Fibroblast of the conjunctiva (primary cell): ENCODE measurements at places on chromosomes 11 and 22.

GRCh38 chr11:61021661-61022212 is 50.3 kb downstream of the CD6 start:
- no peak for DNase-seq

DNA sequence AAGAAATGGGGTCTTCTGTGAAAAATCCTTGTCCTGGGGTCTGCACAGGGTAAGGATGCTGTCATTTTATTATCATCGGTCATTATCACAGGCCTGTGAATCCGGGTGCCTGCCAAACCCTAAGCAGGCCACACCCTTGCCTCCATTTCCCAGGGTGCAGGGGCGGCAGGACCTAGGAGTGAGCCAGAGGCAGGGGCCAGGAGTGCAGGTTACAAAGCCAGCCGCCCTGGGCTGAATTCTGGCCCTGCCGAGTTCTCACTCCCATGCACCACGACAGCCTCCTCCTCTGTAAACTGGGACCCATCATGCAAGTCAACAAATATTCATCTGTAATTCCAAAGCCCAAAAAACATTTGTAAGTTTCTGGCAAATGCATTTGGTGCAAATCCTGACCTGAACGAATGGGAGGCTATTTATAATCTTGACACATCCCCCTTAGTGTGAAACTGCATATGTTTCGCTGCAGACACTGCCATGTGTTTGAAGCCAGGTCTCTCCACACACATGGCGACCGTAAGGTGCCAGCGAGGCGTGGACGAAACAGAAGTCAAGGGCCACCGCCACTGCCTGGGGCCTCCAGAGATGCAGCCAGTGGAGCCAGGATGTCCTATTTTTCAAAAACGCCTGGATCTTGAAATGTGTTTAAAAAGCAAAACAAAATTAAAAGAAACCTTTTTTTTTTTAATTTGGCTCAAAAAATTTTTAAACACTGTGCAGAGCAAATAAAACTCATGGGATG is 6.7 kb downstream of the CD5 start:
- DNase-seq: no peak

DNA sequence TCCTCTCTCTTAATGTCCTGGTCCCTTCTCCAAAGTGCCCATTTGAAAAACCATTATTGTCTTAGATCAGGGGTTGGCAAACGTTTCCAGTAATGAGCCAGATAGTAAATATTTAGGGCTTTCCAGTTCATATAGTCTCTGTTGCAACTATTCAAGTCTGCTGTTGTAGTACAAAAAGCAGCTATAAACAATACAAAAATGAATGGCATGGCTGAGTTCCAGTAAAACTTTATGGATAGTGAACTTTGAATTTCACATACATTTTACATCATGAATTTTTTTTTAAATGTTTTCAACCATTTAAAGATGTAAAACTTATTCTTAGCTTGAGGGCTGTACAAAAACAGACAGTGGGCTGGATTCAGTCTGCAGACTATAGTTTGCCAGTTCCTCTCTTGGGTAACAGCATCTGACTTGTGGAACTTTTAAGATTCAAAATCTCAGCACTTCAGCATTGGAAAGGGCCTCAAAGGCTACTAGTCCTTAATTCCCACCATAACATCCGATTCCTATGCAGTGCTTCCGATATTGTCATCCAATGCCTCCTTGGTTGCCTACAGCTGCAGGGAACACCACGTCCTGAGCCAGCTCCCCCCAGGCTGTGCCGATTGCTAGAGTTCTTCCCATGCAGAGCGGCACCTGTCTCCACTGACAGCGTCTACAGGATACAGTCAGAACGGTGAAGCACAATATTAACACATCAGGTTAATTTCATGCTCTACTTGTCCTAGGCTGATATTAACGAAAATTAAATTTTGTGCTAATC is 65.6 kb upstream of the E2F8 start:
- no peak for DNase-seq

DNA sequence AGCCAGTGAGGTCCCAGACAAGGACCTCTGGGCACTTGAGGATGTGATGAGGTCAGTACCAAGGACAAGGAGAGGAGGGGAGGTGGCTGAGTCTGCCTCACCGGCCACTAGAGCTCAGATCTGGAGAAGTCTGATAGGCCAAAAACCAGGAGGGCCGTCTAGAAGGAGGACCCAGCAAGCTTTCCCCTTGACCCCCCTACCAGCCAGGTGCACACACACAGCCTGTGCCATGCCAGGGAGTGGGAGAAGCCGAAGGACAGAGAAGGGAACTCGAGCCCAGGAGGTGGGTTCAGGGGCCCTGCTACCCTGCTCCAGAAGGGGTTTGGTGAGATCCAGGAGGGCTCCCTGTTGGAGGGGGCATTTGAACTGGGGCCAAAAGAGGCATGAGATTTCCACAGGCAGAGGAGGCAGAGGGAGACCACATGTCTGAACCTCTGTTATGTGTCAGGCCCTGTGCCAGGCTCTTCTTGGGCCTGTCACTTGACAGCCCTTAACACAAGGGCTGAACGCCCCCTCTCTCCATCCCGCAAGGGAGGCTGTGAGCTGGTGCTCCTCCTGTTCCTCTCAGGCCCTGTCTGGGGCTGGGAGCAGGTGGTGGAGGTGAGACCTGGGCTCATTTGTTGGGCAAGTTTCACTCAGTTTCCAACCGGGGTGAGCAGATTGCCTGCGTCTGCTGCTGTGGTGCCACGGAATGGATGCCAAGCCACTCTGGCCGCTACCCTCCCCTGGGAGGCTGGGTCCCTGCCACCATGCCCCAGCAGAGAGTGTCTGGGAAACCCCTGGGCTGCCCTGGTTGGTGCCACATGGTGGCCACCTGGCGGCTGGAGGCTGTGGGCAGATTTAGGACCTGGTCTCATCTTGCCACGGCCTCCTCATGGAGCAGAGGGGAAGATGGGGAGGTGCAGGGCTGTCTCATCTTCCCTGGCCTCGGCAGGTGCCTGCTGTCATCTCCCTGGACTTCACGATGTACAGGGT is 65.2 kb downstream of the MPPED1 start:
- no peak for DNase-seq

DNA sequence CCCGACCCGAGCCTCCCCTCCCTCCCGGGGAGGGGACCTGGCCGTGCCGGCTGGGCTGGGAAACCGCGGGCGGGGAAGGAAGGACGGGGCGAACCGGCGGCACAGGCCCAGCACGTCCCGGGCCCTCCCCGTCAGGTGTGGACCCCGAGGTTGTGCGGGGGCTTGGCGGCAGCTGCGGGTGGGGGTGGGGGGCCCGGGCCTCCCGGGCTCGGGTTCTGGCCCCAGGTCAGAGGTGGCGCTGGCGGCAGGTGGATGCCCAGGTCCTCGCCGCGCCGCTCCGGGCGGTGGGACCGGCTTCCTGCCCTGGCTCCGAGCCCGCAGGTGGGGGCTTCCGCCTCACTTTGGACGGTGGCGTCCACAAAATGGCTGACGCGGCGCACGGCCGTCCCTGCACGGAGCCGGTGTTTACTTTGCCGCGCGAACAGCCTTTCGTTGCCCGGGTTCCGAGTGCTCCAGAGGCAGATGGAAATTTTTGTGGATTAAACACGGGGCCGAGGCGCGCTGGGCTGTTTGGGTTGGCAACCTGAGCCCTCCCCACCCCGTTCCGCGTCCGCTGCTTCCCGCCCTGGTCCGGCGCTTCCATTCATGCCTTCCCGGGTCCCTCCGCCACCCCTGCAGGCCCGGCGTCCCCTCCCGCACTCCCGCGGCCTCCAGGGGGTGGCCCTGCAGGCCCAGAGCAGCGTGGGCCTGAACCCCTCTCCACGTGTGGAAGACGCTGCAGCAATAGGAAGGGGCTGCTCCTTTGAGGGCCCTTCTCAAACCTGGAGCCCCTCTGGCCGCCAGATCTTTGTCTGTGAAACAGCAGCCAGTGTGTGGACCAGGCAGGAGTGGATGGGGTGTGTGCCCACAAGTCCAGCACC is 92.0 kb upstream of the KCNQ1OT1 start:
- DNase-seq: no peak

DNA sequence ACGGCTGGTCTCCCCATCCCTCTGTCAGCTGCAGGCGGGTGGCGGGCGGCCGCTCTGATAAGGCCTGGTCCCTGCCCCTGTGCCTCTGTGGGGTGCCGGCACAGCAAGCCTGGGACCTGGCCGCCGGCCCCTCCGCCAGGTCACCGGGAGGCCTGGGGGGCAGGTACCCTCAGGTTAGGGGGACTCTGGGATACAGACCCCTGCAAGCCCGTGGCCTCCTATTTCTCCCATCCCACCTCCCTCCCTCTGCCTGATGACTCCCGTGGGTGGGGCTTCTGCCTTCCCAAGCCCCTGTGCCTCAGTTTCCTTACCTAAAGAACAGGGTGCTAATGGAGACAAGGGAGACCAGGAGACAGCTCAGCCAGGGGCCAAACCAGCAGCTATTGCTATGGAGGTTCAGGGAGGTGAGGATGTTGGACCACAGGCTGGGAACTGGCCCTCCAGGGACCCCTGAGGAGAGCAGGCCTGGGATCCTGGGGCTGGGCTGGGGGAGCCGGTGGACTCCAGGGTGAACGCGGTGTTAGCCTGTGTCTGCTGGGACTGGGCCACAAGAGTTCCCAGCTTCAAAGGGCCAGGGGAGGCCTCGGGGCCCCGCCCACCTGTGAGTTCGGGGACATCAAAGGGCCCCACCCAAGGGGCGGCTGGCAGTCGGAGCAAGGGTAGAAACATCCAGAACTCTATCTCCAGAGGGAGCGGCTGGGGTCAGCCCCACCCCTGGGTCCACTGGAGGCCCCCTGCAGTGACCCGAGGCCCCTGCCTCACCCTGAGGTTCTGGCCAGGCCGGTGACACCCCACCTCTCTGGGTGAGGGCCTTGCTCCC is 32.0 kb upstream of the TH start:
- DNase-seq: no peak

GRCh38 chr22:41034706-41035105 is 57.7 kb upstream of the EP300 start:
- DNase-seq: no peak

GRCh38 chr22:25016311-25016710 is 63.8 kb downstream of the KIAA1671 start:
- DNase-seq: no peak

- DNase-seq: no peak
Observed at GRCh38 chr22:17096071-17096470, 11.3 kb downstream of the IL17RA start.

GRCh38 chr11:112852143-112852866 is 108.9 kb upstream of the NCAM1 start:
- peak; percentile 13 for DNase-seq

- no peak for DNase-seq
Observed at GRCh38 chr22:19064354-19065054, 57.7 kb downstream of the DGCR2 start.

DNA sequence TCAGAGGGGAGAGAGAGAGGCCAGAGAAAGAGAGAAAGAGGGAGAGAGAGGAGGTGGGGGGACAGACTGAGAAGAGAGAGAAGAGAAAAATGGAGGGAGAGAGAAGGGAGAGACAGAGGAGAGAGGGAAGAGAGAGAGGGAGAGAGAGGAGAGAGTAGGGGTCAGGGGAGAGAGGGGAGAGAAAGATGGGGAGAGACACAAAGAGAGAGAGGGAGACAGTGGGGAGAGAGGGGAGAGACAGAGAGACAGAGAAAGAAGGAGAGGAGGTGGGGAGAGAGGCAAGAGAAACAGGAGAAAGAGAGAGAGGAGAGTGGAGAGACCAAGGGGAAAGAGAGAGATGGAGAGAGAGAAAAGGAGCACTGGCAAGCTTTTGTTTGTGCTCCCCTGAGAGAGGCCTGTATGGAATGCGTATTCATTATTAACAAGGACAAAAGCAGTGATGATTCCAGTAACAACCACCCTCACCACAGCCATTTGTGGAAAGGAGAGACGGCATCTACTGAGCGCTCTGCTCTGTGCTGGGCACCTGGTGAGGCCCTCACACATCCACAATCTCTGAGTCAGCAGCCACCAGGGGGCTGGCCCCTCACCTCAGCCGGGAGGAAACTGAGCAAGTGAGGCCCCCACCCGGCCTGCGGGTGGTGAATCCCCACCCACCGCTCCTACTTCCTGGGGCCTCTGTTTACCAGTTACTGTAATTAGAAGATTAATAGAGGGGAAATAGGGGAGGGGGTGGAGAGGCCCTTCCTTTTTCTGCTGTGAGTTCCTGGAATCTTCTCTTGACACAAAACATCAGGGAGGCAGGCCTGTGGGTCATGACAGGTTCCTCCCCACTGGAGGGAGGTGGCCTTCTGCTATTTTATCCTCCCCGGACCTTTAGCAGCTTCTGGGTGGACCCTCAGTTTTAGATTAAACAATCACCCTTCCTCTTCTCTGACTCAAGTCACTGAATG is 14.6 kb upstream of the MIAT start:
- no peak for DNase-seq

- DNase-seq: no peak
Observed at GRCh38 chr22:45169591-45170466, 6.1 kb downstream of the NUP50 start.
